Adipocyte (in vitro differentiated cells): ENCODE measurements at places on chromosomes 7 and 10.

DNA sequence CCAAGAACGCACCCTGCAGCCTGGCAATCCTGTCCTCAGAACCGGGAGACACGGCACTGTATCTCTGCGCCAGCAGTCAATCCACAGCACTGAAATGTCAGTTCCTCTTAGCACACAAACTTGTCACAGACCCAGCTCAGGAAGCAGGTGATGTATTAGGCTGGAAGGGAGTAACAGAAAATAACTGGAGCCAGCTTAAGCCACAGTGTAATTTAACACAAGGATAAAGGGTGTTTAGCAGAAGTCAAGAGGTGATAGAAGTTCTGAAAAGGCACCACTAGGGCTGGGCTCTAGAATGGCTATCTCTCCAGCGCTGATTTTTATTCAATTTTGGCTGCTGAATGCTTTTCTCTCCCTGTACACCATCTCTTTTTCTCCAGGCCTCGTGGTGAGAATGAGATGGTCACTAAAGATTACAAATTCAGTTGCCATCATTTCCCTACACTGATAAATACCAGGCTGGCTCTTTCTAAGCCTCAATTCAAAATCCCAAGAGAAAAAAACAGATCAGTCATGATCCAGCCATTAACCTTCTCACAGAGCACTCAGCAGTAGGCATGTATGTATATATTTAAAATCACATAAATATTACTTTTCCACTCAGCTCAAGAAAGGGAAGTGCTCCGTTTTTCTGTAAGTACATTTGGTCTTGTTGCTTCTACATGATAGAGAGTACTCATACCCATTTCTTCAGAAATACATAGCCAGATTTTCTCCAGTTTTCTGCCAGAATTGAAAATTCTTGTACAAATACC is 102.7 kb upstream of the PRSS1 start:
- no peak for DNase-seq

GRCh38 chr10:618229-618989 is 71.1 kb downstream of the DIP2C start:
- no peak for DNase-seq

DNA sequence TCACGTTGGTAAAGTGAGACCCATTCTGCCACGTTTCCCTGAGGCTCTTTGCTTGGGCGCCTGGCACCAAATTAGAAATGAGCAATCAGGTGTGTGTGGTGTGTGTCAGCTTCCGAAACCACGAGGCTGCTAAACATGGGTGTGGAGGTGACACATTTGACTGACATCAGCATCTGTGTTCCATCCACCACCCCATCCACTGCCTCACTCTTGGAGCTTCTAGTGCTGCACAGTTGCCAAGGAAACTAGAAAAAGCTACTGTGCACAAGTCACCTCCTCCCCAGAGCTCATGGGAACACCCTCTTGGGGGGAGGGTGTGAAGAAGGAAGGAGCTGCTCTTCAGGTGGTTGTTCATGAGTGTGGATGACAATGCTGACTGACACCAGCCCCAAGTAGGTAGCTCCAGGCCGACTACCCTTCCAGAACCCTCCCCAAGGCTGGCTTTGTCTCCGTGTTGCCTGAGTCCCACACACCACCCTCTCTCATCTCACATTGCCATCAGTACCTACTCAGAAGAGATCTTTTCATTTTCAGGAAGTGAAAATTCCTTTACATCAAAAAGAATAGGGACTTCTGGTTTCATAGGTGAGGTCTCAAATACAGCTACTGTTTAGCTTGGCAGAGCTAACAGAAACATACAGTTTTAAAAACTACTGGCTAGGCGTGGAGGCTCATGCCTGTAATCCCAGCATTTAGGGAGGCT is 152.2 kb downstream of the TMEM178B start:
- DNase-seq: no peak

DNA sequence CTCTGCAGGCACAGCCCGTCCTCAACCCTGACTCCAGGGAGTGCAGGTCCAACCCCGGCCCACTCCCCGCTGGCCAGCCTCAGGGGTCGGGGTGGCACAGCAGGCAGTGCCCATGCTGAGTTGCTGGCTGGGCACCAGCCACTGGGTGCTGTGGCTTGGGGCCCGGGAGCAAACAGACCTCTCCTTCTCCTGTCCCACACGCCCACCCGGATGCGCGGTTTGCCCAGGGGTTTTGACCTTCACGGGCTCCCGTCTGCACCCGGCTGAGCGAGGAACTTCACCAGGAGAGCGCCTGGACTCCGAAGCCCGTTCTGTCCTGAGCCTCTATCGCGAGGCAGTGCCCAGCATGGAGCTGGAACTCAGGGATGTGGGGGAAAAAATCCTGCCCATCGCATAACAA is 2.6 kb upstream of the GRIFIN start:
- no peak for DNase-seq

DNA sequence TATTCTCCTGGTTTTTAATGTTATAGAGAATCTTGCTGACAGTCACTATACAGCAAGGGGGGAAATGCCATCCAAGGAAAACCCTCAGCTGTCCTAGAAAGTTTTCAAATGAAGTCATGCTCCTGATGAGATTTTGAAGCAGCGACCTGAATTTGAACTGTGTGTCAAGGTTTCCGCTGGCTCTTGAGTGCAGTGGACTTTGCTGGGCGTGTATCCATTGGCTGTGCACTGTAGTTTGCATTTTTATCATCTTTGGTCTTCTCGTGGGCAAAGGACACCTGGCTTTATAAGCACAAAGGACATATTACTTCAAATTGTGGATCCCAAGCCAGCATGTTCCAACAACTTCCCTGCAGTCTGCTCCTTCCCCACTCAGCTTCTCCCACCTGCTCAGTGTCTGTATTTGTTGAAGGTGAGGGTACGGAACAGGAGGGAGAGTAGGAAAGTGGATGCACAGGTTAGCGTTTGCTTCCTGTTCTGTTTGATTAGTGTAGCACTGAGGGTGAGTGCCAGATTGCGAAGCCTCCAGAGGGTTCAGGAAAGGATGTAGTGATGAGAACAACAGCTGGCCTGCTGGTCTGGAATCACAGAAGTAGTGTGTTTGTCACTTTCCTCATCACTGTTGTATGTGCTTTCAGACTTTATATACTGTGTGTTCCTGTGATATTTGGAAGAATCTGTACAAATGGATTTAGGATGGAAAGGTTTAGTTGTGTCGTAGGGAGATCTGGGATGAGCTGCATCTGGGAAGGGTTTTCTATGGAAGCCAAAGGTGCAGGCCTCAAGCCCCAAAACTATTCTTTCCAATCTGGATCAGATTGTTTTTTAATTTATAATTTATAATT is 204.8 kb downstream of the BMPER start:
- DNase-seq: no peak

GRCh38 chr7:46900312-46901263 is 681.3 kb downstream of the TNS3 start:
- no peak for DNase-seq

- peak; percentile 97 for DNase-seq
These were observed 245.9 kb downstream of the KCNMA1 start for GRCh38 chr10:77391605-77392235.

GRCh38 chr10:103181244-103181643 is 11.8 kb downstream of the NT5C2 start:
- no peak for DNase-seq

DNA sequence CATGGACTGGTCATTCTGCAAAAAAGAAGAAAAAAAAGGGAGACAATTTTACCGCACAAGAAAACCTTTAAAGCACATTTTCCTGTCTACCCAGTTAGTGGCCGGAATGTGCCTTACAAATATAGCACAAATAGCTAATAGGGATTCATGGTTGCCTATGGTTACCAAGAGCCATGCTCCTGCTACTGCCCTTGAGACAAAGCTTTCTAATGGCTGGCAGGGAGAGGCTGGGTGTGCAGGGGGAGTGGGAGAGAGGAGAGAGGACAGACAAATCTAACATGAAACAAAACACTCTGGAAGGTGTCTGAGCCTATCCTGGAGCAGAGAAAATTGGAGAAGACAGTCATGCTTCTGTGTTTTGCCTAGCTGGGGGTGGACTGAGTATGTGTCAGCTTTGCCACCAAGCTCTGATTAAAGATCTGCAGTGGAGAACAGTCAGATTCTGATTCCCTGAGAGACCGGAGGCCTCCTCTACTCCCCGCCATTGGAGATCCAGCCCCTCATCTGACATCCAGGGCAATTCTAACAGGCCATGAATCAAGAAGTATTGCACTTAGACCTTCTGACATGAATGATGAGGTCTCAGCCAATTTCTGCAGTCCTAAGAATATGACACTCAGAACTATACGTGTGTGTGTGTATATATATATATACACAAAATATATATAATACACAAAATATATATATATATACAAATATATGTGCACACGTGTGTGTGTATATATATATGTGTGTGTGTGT is 80.2 kb downstream of the PRTFDC1 start:
- no peak for DNase-seq

GRCh38 chr7:139367438-139368155 is 7.9 kb downstream of the LUC7L2 start:
- DNase-seq: no peak

DNA sequence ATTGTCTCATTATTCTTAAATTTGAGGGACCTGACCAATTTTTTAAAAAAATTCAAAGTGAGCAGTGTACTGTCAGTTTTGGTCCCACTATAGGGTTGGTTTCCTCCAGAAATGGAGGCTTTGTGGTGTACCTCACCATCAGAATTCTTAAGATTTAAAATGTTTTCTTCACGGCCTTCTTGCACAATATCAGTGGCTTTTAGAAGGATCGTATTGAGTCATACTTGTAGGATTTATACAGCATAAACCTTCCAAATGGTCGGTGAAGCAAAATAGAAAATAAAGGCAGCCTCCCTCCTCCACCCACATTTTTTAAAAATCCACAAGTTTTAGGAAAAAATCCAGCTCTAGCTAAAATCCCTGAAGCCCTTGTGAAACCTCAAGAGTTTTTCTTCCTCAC is 126.4 kb downstream of the RNLS start:
- DNase-seq: peak; percentile 93

DNA sequence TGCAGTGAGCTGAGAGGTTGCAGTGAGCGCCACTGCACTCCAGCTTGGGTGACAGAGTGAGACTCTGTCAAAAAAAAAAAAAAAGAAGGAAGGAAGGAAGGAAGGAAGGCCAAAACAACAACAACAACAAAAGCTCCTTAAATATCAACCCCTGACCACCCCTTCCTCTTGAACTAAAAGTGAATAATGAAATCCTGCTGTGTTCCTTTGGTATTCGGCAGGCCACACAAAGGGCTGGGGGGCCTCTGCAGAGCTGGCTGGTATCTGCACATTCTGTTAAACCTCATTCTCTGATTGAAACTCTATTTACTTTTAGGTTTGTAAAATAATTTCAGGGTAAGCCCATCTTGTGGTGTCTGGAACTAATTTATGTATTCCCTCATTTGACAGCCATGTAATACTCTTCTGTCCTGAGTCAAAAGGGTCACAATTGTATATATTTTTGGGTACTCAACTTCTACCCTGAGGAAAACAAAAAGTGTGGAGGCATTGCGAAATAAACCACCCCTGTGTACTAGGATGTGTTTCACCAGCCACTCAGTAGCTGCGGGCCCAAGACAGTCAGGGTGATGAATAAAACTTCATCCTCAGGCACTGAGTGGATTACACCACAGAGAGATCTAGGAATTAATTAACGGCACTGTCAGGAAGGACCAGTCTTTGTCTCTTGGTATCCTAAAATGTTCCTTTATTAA is 446.4 kb upstream of the PFKP start:
- no peak for DNase-seq

DNA sequence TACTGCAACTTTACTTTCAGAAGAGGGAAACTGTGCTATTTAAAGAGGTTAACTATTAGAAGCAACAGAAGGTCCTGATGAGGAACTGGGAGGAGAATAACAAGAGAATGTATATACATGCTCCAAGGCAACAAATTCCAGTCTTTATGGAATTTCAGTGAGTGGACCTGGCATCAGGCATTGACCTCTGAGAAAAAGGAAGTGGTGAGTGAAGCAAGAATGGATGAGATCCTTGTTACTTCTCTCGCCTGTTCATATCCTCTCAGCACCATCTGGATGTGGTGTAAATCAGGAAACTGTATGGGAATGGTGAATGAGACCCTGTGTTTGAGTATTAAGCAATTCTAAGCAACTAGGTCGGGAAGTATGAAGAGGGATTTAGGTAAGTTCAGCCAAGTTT is 30.3 kb upstream of the KBTBD2 start:
- no peak for DNase-seq

GRCh38 chr7:134196439-134196838 is 69.3 kb downstream of the LRGUK start:
- no peak for DNase-seq

- DNase-seq: no peak
These were observed 97.7 kb upstream of the EFCAB10 start for GRCh38 chr7:105678811-105679495.

DNA sequence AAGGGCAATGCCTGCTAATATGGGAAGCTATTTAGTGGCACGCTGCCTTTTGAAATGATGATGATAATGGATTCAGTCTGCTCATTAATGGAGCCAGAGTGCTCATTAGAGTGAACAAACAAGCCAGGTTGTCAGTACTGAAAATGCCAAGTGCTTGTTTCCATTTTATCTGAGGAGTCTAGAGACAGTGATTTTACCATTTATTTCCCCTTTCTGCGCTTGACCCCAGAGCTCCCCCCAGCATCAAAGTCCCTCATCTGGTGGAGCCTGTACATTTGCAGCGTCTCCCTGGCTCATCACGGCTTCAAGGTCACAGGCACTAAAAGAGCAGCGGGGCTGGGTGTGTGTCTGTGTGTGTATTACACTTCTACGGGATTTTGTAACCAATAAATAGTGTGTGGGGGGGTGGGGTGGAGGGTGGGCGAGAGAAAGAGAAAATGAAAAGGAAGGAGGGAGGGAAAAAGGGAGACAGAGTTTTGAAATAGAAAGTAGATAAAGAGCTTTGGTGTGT is 553.8 kb downstream of the TFEC start:
- DNase-seq: peak; percentile 38

- no peak for DNase-seq
These were observed 2.5 kb upstream of the UPK3B start for GRCh38 chr7:76507723-76508406.

GRCh38 chr7:35805876-35806275 is 5.0 kb downstream of the SEPTIN7 start:
- DNase-seq: peak; percentile 17

- DNase-seq: no peak
These were observed 211.2 kb upstream of the DGKB start for GRCh38 chr7:15113752-15114151.

DNA sequence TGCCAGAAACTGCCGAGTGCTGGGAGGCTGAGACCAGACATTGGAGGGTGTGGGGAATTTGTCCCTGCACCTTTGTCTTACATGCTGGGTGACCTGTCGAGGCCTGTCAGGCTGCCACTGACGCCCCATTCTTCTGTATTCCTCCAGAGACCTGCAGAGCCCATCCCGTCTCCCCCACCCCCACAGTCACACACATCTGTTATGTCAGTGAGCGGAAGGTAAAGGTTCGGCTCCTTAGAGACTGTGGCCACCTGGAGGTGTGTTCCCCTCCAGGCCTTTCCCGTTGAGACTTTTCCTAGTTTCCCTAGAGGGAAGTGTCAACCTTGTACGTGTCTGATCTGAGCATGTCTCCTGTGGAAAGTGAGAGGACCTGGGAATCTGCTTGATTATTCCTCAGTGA is 84.5 kb downstream of the ATXN7L1 start:
- no peak for DNase-seq

GRCh38 chr10:50807851-50808776 is 68.4 kb downstream of the ASAH2B start:
- peak; percentile 24 for DNase-seq

GRCh38 chr7:28776463-28777157 is 181.5 kb downstream of the TRIL start:
- peak; percentile 34 for DNase-seq

GRCh38 chr7:96329241-96329640 is 7.3 kb upstream of the SLC25A13 start:
- no peak for DNase-seq

GRCh38 chr7:42272793-42273665 is 36.0 kb upstream of the GLI3 start:
- DNase-seq: peak; percentile 68

- DNase-seq: peak; percentile 94
These were observed at the start of the genes MRPL43 and TWNK for GRCh38 chr10:100986952-100987684. TSS of gene MRPL43 (minus strand) at chr10:100987497. CDS start at chr10:100987443, 54 bp downstream. TSS of gene TWNK (plus strand) at chr10:100987543. CDS start at chr10:100988211, 668 bp downstream.
